Activated T-cell treated with anti-CD3 and anti-CD28 coated beads for 24 hours (primary cell): ENCODE measurements at places on chromosomes 11 and 22.
A peak's percentile ranks its signal among the peaks of the same experiment; 100 is the strongest.

DNA sequence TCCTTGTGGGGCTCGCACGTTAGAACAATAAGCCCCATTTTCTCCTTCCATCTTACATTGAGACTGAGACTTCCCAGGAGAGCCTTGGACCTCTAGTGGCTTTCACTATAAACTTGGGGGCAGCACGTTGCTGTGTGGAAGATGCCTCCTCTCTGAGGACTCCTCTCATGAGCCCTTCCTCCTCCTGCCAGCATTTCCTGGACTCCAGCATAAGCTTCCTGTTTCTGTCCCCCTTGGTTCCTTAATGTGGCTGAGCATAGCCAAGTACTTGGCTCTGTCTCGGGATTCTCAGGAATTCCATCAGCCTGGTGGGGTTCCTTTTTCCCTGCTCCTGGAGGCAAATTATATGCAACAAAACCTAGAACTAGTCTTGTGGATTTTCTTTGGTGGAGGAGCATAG is 38.8 kb upstream of the UBASH3B start:
- DNase-seq: no peak

GRCh38 chr11:33699515-33700062 is 1.0 kb downstream of the C11orf91 start:
- no peak for DNase-seq

- DNase-seq: no peak
Observed at GRCh38 chr11:30893318-30893717, 307.2 kb upstream of the MPPED2 start.

- DNase-seq: no peak
Observed at GRCh38 chr11:122104341-122104740, 11.7 kb downstream of the BLID start.

DNA sequence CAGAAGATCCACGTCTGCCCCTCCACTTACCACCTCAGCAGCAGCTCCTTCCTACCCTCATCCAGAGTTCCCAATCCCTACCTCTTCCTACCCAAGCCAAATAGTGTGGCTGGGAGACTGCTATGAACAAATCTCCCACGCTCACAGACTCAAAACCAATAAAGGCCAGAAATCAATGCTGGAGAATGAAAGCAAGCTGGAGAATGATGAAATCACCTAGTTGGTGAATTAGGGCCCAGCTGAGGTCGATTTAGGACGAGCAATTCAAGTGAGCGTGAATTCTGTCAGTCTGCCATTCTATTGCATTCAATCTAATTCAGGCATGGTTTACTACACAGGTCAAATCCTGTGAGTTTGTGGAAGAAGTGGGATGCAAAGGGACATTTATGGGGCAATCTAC is 22.5 kb downstream of the COMMD9 start:
- DNase-seq: no peak

DNA sequence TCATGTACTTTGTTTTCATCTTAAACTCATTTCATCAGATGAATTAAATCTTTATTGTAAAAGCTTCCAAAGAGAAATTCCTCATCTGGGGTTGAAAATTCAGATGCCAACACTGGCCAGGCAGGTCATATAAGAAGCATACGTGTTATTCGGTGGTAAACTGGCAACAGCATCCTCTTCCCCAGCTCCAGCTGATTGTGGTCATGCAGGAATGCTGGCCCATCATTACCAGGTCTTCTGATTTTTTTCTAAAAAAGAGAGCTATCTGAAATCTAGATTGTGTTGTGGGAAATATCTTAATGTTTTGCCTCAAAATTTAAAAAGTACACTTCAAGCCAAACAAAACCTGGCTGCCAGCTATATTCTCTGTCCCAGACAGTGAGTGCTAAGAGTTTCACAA is 53.6 kb downstream of the ARFGAP2 start:
- no peak for DNase-seq

DNA sequence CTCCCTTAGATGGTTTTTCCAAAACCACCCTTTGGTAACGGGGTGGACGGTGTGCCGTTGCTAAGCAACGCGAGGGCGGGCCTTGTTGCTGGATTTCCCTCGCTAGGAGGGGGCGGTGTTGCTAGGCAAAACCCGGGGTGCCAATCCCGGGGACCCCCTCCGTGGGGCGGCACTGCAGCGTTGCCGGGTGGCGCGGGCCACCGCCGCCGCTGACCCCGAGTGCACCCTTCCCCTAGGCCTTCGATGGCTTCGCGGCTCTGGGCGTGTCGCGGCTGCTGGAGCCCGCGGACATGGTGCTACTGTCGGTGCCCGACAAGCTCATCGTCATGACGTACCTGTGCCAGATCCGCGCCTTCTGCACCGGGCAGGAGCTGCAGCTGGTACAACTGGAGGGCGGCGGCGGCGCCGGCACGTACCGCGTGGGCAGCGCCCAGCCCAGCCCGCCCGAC is 8.9 kb downstream of the EHBP1L1 start:
- no peak for DNase-seq

DNA sequence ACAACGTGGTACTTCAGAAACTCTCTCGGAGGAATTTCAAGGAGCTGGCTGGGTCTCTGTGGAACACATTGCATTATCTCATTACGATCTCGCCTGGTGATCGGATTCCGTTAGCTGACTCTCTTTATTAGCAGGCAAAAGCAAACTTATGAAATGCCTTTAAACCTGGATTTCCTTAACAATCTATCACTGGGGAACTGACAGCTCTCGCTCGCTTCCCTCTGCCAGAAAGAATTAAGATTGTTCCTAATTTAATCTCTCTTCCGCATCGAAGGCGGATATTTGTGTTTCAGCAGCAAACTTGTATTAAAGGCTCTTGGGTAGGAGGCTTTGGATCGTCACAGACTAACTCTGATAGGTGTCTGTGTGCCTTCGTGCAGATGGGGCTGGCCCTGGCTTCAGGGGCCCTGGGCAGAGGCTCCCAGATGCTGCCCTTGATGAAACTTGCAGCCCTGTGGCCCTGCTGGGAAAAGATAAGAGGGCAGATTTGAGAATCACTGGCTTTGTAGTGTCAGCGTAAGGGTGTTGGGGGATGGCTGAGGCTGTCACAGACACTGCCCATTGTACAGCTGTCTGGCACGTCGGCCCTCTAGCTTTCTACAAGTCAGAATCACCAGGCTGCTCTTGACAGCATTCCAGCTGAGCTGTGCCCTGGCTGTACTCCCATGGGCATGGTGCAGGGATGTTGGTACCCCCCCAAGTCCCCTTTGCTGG is 162.2 kb upstream of the NECTIN1 start:
- DNase-seq: no peak

DNA sequence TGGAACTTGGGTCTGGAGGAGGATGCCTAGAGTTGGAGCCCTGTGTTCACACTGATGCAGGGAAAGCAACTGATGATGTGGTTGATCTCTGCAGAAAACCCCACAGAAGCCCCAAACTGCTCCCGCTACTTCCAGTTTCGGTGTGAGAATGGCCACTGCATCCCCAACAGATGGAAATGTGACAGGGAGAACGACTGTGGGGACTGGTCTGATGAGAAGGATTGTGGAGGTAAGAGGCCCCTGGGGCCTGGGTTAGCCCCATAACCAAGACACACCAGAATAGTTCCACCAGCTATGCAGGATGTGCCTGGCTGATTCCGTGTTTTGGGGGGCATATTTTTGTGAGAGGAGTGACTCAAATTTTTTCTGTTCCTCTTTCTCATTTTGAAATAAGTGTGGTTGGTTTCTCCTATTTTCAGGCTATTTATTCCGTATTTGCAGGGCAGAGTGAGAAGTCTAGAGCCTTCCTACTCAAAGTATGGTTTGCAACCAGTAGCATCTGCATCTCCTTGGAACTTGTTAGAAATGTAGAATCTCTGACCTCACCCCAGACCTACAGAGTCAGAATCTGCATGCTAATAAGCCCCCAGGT is 137.3 kb upstream of the SORL1-AS1 start:
- peak; percentile 7 for DNase-seq

DNA sequence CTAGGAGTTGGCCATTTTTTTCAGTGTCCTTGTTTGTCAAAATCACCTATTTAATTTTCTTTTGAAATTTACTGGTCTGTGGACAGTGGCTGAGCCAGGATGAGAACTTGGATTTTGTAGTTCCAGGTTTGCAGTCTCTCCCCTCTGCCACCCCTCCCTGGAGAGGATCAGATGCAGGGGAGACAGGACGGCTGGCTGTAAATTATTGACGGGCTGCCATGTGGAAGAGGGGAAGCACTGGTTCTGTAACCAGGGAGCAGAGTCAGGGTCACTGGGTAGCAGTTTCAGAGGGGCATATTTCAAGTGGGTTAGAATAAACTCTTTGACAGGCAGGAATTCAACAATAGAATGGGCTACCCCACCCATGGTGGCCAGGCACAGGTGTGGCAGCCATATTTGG is 20.6 kb upstream of the YWHAH start:
- DNase-seq: no peak

DNA sequence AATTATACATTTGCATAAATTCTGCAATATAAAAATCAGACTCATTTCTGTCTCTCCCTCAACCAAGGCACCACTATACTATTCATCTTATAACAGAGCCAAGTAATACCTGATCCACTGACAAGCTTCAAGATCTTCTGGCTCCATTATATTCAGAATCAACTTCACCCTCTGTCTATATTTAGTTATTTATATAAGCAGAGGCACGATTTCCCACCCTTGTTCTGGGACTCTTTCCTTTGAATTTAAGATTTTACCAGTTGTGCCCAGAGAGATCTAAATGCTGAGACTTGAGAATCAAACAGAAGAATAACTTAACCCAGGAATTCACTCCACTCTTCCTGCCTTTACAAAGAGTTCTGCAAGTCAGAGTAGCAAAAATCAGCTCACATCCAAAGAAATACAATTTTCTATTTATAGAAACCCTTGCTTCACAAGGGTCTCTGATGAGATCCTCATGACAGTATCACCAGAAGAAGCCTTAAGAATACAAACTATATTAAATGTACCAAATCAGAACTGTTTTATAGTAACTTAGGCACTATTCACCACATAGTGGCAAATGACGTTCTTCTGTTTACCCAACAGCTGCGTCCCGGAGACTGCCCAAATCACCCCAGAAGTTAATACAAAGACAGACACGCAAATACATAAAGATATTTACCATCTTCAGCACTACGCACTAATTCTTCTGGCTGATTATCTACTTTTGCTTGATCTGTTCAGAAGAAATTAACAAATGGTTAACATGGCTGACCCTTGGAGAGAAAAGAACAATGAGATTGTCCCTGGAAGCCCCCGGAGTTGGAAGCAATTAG is 32.3 kb upstream of the CCDC89 start:
- DNase-seq: no peak

DNA sequence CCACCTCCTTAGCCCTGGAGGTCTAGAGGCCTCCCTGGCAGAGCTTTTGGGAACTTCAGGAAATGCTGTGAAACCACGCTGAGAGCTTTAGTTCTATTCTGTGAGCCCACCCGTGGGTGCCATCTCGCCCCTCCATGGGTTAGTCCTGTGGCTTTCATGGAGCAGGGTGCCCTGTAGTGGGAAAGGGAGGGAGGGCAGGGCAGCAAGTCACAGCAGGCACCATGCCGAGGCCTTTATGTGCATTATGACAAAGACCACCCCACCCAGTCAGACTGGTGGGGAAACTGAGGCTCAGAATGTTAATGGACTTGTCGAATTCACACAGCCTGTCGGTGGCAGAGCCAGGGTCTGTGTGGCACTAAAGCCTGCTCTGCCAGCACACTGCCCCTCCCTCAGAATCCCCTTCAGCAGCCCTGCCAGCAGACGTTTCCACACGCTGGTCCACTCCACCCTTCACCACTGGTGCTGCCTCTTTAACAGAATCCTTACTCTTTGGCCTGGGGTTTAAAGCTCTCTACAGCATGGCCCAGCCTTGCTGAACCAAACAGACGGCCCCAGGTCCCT is 13.4 kb downstream of the TMPRSS13 start:
- DNase-seq: no peak

GRCh38 chr22:41110968-41111367 is 18.6 kb downstream of the EP300 start:
- no peak for DNase-seq

GRCh38 chr11:86197448-86197847 is 47.1 kb upstream of the EED start:
- DNase-seq: no peak

GRCh38 chr11:11407065-11407762 is 54.2 kb upstream of the CSNK2A3 start:
- no peak for DNase-seq

- DNase-seq: no peak
Observed at GRCh38 chr11:60844045-60844869, 2.3 kb downstream of the CCDC86 start.

GRCh38 chr11:11390068-11390771 is 37.2 kb upstream of the CSNK2A3 start:
- no peak for DNase-seq

- no peak for DNase-seq
Observed at GRCh38 chr11:111302298-111302697, 4.0 kb downstream of the POU2AF3 start.

- no peak for DNase-seq
Observed at GRCh38 chr11:18700872-18701271, 2.3 kb downstream of the TMEM86A start.

GRCh38 chr11:47233989-47234668 is 14.5 kb downstream of the ACP2 start:
- DNase-seq: no peak

DNA sequence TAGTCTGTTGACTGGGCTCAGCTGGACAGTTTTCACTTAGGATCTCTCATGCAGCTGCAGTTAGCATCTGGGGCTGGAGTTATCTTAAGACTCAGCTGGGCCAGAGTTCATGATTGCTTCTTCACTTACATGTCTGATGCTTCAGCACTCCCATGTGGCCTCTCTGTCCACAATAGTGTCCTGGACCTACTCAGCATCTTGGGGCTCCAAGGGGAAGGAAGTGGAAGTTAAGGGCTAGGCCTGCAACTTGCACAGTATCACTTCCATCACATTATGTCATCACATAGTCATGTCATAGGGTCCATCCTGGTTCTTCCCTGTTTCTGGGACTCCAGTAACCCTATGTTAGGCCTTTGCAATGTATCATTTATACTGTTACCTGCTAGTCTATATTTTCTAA is 115.9 kb downstream of the C11orf65 start:
- no peak for DNase-seq

- DNase-seq: no peak
Observed at GRCh38 chr22:48268771-48269552, 1506.5 kb downstream of the TBC1D22A start.

GRCh38 chr11:69888483-69889181 is 69.4 kb upstream of the FGF3 start:
- peak; percentile 45 for DNase-seq

- no peak for DNase-seq
Observed at GRCh38 chr22:23225724-23226496, 45.6 kb downstream of the BCR start.

DNA sequence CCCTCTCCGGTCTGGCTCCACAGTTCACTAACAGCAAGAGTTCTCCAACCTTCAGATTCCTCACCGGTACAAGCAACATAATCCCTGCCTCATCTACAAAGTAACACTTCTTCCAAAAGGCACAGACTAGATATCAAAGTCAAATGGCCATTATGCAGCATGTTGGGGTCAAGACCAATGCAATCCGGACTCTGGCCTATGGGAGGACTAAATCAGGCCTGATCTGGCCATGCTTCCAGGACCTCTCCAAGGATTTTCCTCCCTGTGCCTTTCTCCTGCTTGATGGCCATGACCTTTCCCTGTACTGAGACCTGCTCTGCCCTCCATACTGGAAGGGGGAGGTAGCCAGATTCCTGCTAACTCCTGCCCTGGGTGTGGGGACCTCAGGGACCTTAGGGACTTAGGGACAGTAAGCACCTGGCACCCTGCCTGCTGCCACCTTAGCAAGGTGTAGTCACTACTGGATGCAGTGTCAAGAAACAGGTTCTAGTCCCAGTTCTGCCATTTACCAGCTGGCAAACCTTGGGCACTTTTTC is 6.7 kb downstream of the TBC1D10A start:
- no peak for DNase-seq
